IPS DF 6.9 (cell line): ENCODE measurements at places on chromosomes 16 and 17.

- H3K4me1 ChIP-seq: 0 out of 2 replicates have a peak, but pooled peaks cover 1% of the 10 kb centered on the region
- no peak overlapping the region for H3K27ac ChIP-seq
- no peak for DNase-seq
- H3K27me3 ChIP-seq: peaks cover 3% of the 10 kb centered on the region
- no peak overlapping the region for H3K4me3 ChIP-seq
Measured at GRCh38 chr17:43750153-43750552, 8.4 kb downstream of the SOST start.

GRCh38 chr17:44315760-44316731 lies 7.6 kb downstream of the RUNDC3A start:
- H3K4me1 ChIP-seq: peaks cover 5% of the 10 kb centered on the region
- H3K36me3 ChIP-seq: peaks cover 17% of the 10 kb centered on the region
- peaks cover 3% of the 10 kb centered on the region; the same call in 1 of the 2 replicates for H3K27me3 ChIP-seq
- no peak overlapping the region for H3K27ac ChIP-seq
- H3K4me3 ChIP-seq: peak overlapping the region; percentile 74; the same call in 1 of the 2 replicates
- DNase-seq: no peak

GRCh38 chr16:84058211-84058610 lies 15.6 kb upstream of the SLC38A8 start:
- H3K36me3 ChIP-seq: peaks cover 23% of the 10 kb centered on the region
- no peaks in the 10 kb centered on the region for H3K4me1 ChIP-seq
- H3K27me3 ChIP-seq: no peaks in the 10 kb centered on the region

- H3K4me3 ChIP-seq: no peak overlapping the region
- H3K27me3 ChIP-seq: no peaks in the 10 kb centered on the region
Measured at GRCh38 chr17:19372439-19372838, 5.9 kb upstream of the MAPK7 start.
